ENCODE measurements at places on chromosomes 5 and 9.

GRCh38 chr5:83077662-83078261 is 415 bp downstream of the XRCC4 start:
- DNase-seq = no peak

- no peak for DNase-seq
Observed at GRCh38 chr9:107462691-107463090, 26.9 kb downstream of the KLF4 start.

- DNase-seq = no peak
Observed at GRCh38 chr5:138676556-138677193, 76.5 kb upstream of the CTNNA1 start.

DNA sequence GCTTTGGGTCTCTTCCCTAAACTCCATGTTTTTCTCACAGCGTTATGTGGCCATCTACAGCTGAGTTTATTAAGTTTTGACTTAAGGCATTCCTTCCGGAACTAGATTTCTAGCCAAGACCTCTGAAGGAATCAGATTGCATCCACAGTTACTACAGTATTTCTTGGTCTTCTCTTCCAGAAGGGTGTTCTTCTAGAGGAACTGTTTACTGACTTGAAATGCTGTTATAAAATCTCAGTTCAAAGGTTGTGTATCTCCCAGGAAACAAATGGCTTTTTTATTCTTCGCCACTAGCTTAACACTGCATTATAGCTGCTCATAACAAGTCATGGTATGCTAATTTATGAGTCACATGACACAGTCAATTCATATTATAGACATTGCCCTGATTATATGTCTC is 55.3 kb upstream of the RAD23B start:
- no peak for DNase-seq

DNA sequence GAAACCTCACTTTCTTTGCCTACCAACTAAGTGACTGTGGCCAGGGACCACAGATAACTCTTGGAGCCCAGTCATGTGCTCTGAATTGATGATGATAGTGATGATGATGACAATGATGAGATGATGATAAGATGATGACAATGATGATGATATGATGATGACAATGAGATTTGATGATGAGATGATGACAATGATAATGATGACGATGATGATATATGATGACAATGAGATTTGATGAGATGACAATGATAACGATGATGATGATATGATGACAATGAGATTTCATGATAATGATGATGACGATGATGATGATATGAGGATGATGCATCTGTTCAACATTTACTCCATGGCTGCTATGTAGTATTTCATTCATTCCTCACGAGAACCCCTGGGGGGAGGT is 213.0 kb downstream of the ERCC6L2 start:
- no peak for DNase-seq
